AG04449 (cell line): ENCODE measurements at places on chromosomes 1 and 21.

DNA sequence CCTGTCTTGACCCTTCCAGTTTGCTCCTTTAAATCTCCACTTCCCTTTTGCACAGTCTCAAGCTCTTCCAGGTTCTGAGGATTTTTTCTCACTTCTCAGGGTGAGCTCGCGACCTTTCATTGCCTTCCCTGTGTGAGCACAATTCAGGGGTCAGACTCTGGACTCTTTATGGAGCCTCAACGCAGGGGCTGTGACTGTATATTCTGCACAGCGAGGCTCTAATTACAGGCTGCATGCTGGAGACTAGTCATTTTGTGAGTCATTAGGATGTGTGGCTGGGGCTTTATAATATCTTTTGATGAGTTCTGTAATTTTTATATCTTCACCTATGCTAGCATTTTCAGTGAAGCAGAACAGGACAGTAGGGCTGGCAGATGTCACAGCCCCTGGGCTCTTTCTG is 270.7 kb downstream of the KAZN start:
- no peak for DNase-seq

- no peak for DNase-seq
These were observed 84.3 kb downstream of the SLC45A1 start for GRCh38 chr1:8402109-8402710.

DNA sequence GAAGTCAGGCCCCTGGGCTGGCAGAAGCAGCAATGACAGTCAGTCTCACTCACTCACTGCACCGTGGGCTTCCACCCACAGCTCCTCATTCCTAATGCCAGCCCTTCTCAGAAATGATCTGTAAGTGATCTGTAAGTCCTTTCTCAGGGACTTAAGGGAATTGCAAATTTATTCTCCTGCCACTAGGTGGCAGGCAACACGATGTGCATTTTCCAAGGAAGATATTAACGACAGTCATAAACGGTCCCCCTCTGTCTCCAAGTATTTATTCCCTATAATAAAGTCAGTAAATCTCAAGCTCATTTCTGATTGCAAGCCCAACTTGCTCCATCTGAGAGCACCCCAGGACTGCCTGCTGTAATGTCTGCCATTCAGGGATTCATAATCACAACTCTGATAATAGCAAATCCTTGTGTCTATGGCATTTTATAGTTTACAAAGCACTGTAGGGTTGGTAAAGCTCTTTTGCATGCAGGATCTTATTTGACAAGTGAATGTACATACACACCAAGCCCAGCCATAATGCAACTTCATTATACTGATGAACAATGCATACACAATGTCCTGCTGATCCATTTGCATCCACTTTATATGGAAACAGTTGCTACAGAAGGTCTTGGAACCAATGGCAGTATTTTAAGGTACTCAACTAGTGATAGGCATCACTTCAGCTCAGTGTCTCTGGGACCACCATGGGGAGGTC is 380.5 kb upstream of the CAMK1G start:
- DNase-seq: peak; percentile 4

- DNase-seq: no peak
These were observed 544.7 kb downstream of the NPHP4 start for GRCh38 chr1:5447503-5447960.

GRCh38 chr1:31595836-31596736 is 19.8 kb downstream of the TINAGL1 start:
- no peak for DNase-seq

GRCh38 chr1:178093951-178094738 is at the start of gene RASAL2:
Gene RASAL2 (plus strand): TSS chr1:178094104. CDS start chr1:178094493, 389 bp downstream.
- no peak for DNase-seq

DNA sequence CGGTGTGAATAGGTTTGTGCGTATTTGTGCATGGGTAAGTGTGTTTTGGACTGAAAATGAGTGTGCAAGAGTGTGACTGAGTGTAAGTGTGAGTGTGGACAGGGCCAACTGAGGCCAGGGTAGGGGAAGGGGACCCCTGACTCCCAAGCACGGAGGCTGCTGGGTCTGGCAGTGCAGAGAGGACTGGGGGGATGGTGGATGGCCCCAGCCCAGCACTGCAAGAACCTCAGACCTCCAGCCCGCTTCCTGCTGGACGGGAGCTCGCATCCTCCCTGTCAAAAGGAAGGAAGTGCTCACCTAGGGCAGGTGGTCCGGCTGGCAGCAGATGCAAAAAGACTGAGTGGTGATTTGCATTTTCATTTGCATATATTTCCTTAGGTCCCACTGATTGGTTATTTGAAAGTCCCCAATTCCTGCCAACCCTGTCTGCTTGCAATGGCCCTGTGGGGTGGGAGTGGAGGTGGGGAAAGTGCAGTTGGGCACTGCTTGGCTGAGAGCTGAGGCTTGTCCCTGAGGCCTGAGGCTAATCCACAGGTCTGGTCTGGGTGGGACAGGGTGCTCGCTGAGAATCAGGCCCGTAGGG is 42.8 kb upstream of the CASZ1 start:
- DNase-seq: no peak

DNA sequence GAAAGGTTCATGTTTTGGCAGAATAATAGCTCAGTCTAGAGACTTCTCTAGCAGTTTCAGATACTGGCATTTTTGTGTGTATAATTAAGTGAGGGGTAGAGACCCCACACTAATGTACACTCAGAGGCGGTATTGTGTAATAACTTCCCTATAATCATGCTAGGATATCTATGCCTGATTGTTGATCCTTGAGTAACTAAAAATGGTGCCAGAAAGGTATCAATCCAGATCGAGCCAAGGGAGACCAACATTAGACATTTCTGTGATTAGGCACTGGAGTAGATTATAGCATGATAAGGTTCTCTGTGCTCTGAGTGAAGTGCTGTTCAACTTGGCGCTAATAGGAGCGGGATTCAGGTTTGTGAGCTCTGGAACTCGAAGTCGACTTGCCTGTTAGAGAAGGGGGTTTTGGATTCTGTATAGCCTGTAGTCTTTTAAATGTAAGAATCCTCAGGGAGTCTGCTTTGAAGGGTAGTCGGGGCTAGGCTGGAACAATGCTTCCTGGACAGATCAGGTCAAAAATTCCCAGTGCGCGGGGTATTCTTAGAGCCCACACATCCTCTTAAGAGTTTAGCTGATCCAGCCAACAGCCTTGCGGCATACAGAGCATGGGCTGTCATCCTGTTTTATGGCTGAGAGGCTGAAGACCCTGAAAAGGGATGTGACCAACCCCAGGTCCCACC is 24.2 kb downstream of the MAN1C1 start:
- no peak for DNase-seq

- no peak for DNase-seq
These were observed 488.0 kb upstream of the PLXNA2 start for GRCh38 chr1:208731981-208732821.
